ENCODE measurements at places on chromosomes 7 and 10.

DNA sequence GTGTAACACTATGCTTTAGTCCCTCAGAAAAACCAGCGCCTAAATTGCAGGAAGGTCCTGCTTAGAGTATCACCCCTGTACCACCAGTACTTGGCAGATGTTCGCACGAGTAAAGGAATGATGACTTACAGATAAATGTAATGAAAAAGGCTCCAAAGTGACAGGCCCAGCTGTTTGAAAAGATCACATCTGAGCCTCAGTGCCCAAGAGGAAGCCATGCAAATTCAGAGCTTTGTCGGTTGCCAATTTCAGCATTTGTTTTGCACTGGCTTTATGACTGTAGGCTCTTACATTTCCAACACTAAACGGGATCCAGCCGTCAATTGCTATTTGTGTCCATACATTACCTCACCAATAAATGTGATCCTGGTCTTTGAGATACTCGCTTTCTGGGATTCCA is 60.6 kb upstream of the GAD2 start:
- DNase-seq: no peak

- DNase-seq: no peak
Measured at GRCh38 chr7:25361863-25362262, 133.6 kb upstream of the NPVF start.

DNA sequence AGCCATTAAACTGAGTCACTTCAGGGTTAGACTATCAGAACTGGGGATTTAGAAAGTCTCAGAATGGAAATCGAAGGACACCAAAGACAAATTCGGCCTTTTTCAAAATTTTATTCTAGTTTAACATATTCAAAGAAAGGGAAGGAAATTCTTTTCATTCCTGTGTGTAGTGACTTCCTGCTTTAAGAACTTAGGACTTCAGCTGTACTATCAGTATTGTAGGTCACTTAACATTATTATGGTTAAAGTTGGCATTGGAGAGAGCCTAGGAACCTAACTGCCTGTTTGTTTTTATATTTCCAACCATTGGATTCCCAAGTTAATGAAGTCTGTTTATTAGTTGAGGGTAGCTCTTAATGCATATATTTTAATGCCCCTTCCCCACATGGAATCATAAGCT is 63.7 kb downstream of the PTEN start:
- no peak for DNase-seq

GRCh38 chr10:126352453-126352852 is 35.8 kb downstream of the ADAM12 start:
- no peak for DNase-seq

DNA sequence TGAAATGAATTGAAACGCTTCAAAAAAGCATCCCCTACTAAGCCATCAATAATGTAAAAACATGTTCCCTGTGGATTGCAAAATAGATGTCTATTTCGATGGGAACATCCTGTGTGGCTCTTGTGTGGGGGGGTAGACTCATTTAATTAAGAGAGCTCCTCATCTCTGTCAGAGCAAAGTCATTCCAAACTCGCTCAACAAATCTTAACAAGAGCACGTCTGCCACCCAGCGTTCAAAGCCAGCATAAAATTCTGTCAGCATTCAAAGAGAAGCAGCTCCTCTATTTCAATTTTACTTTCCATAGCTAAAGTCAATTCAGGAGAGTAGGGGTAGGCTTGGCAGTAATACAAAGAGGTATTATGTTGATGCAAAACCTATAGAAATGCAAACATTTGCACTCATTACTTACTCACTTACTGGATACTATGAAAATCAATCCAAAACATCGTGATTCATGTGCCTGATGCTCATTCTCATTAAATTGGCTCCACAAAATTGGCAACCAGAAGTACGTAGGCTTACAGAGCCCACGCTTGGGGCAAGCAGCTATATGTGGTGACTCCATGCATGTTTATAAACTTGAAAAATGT is 114.9 kb downstream of the IPMK start:
- DNase-seq: no peak

DNA sequence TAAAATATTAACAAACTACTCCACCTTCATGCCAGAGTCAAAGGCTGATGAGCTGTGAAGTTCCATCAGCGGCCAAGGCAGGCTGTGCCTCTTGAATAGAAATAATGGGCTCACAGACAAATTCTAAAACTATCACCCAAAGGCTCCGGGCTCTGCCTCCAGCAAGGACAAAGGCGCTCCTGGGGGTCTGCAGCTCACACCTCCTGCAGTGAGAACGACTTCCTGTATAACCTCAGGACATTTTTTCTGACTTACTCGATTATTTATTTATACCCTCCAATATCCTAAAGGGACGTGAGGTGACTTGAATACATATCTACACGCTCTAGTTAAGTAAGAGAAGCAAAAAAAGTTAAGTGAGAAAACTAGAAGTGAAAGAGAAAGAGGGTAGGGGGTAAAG is 500.7 kb downstream of the CCSER2 start:
- no peak for DNase-seq

DNA sequence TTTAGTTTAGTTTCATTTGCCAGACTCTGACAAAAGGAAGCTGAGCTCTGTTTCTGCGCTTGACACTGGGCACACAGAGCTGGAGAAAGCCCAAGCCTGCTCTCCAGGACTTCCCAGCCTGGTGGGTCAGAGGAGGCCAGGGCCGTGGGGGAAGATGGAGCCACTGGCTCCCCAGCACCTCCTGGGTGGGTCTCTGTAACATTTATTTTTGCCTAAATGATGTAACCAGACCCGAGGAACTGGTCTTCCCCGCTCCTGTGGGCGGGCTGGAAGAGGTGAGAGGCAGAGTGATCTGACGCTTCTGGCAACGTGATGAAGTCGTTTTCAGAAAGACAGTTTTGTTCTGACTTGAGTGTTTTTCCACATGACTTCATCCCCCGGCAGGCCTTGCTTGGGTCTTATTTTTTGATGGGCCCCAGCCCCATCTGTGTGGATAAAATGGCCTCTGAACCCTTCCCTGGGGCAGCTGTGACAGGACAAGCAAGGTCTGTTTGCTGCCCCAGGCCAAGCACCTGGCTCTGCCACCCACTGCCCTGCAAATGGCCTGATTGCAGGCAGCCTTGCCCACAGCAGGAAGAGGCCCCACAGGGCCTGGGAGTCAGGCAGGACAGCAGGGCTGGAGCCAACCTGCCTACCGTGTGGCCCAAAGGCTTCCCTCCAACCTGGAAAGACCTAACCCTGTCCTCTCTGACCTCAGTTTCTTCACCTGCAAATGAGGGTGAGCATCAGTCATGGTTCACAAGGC is 304.9 kb upstream of the ZMIZ1 start:
- no peak for DNase-seq

DNA sequence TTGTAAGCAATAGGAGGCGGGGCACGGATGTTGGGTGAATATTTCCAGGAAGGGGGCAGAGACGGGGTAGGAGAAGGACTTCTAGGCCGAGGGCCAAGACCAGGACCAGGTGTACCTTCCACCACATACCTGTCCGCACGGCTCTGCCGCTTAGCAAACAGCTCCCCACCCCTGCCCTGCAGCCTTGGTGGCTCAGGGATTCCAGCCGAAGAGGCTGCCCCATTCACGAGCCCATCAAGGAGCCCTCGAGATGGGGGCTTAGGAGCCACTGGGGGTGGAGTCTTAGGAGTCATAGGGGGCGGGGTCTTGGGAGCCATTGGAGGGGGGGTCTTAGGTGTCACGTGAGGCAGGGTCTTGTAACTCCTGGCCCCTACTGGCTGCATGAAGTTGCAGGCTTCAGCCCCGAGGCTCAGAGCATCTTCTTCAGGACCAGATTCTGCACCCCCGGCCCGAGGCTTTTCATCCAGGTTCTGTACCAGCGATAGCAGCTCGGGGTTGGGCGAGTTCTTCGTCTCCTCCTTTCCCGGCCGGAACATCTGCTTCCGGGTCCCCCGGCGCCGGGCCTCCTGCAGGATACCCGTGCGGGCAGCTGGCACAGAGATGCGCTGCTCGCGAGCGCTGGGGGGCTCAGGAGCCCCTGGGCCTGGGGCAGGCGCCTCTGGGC is 6.1 kb upstream of the MYOZ1 start:
- DNase-seq: no peak

DNA sequence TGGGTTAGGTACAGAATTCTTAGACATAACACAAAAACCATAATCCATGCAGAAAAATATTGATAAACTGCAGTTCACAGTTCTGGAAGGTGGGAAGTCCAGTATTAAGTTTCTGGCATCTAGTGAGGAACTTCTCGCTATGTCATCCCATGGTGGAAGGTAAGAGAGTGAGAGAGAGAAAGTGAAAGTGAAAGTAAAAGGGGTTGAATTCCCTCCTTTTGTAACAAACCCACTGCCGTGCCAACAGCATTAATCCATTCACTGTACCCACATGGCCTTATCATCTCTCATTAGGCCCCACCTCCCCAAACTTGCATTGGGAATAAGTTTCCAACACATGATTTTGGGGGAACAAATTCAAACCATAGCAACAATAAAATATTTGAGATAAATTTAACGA is 17.1 kb downstream of the ZNF485 start:
- no peak for DNase-seq

DNA sequence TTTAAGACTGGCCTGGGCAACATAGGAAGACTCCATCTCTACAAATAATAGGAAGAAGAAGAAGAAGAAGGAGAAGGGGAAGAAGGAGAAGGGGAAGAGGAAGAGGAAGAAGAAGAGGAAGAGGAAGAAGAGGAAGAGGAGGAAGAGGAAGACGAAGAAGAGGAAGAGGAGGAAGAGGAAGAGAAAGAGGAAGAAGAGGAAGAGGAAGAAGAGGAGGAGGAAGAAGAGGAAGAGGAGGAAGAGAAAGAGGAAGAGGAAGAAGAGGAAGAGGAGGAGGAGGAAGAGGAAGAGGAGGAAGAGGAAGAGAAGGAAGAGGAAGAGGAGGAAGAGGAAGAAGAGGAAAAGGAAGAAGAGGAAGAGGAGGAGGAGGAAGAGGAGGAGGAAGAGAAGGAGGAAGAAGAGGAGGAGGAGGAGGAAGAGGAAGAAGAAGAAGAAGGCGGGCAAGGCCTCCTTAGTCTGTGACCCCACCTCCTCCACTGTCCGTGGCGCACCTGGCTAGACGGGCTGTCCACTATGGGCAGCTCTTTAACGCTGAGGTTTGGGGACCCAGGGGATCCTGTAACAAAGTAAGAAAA is 28.8 kb upstream of the ZFAND2A start:
- DNase-seq: no peak
